ENCODE measurements at places on chromosomes 6 and 20.

GRCh38 chr20:19929481-19930145, 87.5 kb upstream of the NAA20 start:
- no peak for DNase-seq

- no peak for DNase-seq
These were observed 60.8 kb downstream of the SYNDIG1 start for GRCh38 chr20:24530131-24530680.

GRCh38 chr6:87431263-87431662, 23.5 kb downstream of the CFAP206 start:
- peak; percentile 37 for DNase-seq

GRCh38 chr20:46767127-46767761, 57.8 kb downstream of the SLC2A10 start:
- peak; percentile 65 for DNase-seq

Data from SW480 (cell line).